NCI-H1930 (cell line): ENCODE measurements at places on chromosomes 3 and 15.

- DNase-seq, result no peak
These were observed 19.8 kb downstream of the NMNAT3 start for GRCh38 chr3:139657936-139658335.

DNA sequence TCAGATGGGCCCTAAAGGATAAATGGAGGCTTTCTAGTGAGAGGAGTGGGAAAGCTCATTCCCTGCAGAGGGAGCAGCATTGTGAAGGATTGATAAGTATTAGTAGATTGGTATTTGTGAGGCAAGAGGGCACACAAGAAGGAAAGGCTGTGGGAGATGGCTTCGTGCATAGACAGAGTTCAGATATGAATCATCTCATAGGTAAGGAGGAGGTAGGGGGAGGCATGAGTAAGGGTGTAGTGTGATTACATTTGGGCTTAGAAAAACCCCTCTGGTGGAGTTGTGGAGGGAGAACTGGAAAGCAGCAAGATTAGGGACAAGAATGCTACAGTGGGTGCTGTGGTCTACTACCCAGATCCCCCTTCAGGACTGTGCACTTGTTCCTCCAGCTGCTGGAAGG is 29.6 kb downstream of the ONECUT1 start:
- DNase-seq, result no peak

GRCh38 chr3:37694284-37694675 is 167.4 kb upstream of the CTDSPL start:
- no peak for DNase-seq

- no peak for DNase-seq
These were observed 64.5 kb downstream of the CDAN1 start for GRCh38 chr15:42672444-42672843.

DNA sequence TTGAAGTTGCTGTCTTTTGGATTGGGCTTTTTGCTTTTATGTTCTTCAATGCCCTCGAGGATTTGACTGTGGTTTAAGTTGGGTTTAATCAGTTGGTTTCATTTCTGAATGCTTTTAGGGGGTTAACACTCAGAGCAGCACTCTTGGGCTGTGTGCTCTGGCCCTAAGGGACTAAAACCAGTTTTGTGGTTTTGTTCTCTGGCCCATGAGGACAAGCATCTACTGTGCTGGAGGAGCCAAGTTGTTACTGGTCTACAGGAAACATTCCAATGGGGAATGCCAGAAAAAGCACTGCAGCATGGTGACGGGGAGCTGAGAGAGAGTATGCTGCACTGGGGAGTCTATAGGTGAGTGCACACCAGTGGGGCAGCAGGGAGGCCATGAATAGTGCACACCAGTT is 596.9 kb downstream of the ZBBX start:
- no peak for DNase-seq

DNA sequence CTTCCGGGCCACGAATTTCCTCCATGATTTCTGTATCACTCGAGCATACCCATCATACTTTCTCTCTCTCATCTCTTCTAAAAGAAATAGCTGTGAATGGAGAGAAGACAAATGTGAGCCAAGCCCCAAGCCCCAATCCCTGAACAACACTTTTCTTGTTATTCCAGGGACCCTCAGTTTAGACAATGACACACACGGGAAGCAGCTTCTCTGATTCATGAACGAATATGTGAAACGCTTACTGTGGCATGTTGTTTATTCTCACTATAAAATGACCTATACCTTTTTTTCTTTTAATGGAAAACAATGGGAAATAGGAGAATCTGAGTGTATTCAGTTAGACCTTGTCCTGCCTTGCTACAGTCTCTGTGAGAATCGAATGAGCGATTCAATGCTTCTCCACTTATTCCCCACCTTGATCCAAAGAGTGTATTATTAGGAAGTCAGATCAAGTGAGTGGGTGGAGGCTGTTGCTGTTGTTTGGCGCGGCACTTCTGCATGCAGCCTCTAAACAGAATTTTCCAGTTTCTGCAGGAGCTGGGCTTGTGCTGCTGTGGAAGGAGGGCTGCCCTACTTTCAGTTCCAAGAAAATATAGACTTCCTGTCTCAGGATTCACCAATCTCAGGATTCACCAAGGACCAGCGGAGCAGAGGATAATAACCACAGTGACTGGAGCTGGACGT is 32.4 kb upstream of the LDHAL6B start:
- DNase-seq, result no peak

GRCh38 chr3:12307136-12307535 is 18.3 kb downstream of the PPARG start:
- no peak for DNase-seq

- no peak for DNase-seq
These were observed 1021.0 kb downstream of the EPHA3 start for GRCh38 chr3:90128391-90128790.

DNA sequence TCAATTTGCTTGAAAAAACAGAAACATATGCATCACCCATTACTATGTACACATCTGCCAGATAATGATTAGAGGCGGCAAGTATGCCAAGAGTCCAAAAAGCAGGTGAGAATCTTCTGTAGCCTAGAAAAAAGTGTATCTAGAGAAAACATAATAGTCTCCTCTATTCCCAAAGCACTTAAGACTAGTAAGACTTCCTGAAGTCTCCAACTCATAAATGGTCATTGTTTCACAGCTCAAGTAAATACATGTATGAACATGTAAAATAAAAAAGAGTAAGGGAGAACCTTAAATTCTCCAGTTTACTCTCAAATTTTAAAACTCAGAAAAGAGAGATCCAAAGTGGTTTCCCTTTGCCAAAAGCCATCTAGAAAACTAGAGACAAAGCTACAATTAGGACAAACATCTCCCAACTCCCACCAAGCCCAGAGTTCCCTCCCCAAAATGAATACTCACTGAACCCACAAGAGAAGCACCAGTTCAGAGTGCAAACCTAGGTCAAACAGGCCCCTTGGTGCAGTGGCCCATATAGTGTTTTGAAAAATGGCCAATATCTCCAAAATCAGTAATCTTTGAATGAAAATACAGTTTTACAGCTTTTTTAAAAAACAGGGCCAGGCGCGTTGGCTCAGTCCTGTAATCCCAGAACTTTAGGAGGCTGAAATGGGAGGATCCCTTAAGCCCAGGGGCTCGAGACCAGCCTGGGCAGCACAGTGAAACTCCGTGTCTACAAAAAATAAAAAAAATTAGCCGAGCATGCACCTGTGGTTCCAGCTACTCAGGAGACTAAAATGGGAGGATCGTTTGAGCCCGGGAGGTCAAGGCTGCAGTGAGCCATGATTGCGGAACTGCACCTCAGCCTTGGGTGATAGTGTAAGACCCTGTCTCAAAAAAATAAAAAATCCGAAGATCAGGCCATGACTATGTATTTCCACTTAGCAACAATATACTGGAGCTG is 11.0 kb upstream of the MAP4 start:
- no peak for DNase-seq

- no peak for DNase-seq
These were observed 9.2 kb upstream of the TMEM212 start for GRCh38 chr3:171833789-171834460.

DNA sequence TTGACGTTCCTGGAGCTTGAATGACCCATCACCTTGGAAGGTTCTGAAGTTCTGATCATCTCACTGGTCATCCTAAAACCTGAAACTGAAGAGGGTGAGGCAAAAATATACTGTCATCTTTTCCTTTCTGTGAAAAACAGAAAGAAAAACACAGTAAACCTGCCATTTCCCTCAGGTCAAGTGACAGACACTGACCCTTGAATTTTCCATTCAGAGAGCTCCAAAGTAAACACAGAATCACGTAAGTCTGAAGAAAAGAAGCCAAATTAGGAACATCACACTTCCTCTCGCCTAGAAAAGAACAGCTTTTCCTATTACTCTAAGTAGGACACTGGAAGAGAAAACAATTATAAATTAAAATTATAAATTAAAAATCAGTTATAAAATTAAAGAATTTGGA is 78.7 kb upstream of the TGFBR2 start:
- DNase-seq, result no peak

DNA sequence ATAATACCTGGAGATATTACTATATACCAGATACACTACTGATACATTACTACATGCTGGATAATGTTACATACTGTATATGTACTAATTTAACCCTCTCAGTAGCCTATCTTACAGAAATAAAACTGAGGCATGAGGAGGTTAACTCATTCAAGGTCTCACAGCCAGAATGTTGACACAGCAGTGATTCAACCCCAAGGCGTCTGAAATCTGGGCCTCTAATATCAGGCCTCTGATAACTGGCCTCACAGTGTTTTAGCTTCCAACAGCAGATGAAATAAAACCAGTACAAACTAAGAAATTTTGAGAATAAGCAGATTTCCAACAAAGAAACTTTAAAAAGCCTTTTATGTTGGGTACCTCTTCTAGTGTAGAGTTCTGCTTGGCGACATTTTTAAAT is 23.4 kb downstream of the DZIP1L start:
- DNase-seq, result no peak

DNA sequence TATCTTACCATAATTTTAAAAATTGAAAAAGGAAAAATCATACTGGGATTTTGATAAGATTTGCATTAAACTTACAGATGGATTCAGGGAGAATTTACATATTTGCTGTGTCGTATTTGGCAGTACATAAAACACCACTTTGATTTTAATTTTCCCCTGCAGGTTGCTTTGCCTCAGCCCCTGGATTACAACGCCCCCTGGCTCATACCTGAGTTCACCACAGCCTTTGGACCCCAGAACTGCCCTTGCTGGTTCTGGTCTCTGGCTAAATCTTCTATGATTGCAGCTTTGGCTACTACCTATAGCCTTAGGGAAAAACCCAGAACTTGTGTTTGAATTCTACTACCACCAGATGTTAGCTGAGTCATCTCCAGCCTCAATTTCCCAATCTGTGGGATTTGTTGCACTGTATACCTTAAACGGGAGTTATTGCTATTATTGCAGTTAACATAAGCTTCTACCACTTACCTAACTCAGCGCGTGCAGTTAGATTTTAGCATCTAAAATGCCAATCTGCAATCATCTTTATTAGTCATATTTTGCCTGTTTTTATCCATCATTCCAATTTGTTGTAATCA is 315.7 kb upstream of the GADL1 start:
- no peak for DNase-seq

- no peak for DNase-seq
These were observed 154.3 kb upstream of the TRIM42 start for GRCh38 chr3:140523600-140523999.

- no peak for DNase-seq
These were observed 61.7 kb downstream of the IL1RAP start for GRCh38 chr3:190575437-190576185.

GRCh38 chr15:47362118-47362905 is 355.0 kb upstream of the SEMA6D start:
- DNase-seq, result no peak

DNA sequence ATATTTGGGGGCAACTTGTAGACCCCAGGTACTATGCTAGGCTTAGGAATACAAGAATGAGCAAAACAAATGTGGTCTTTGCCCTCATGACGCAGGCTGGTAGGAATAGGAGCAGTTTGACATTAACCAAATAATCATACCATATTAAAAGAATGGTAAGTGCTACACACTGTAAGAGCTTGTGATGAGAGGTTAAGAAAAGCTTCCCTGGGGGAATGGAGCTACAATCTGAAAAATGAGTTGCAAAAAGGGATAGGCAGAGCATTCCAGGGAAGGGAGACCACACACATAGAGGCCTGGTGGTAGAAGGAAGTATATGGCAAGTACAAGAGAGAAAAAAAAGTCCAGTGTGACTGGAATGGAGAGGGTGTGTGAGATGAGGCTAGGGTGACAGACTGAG is 37.3 kb downstream of the TMOD3 start:
- no peak for DNase-seq

DNA sequence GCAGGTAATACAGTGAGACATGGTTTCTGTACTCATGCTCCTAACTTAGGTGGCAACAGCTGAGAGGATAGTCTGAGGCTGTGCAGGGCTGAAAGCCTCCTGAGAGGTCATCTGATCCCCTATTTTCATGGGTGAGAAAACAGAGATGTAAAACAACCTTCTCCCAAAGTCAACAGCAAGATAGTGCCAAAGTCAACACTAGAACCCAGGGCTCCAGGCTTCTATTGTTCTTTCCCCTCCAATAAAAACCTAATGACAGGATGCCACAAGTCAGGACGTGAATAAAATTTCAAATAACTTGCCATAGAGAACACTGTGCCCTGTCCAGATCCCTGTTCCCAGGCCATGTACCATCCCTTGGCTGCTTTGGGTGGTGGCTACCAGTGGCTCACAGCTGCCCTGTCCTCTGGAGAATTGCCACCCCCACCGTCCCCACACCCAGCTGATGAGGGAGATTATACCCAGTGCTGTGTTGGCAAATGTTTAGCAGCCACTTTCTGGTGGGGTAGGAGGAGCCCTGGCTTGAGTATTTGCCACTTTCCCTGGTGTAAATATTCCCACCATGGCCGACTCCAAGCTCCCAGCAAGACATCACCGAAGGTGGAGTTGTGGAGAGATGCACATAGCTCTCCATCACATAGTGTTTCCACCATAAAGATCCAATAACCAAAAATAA is 54.8 kb downstream of the SRGAP3 start:
- peak; percentile 44 for DNase-seq

DNA sequence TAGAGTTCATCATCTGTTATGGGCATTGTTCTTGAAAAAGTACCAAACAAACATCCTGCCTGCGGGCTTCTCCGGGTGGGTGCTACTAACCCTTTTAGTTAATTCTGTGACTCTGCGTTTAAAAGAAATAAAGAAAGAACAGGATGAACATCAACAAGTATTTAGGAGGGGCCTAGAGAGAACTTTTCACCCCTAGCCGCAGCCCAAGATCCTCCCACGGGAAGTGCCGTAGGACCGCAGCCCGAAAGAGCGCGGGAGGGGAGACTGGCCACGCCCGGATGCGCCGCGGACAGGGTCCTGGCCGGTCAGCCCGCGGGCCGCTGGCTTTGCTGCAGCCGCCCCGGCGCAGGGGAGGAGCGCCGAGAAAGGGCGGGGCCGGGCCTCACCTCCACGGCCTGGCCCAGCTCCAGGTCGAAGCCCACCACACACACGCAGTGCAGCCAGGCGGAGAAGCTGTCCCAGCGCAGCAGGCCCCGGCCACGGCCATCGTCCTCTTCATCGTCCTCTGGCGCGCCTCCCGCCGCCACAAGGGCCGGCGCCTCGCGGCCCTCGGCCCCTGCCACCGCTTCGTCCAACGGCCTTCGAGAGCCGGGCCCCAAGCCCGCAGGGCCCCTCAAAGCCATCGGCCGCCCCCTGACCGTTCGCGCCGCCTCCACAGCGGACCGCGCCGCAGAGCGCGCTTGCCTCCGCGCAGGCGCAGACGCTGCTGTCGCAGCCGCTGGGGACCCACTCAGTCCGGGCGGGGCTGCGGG is at the start of gene DENND6A:
DENND6A (minus strand) TSS at position 682 of the 752 bp plus-strand sequence; CDS start at position 623, 59 bp downstream.
- peak; percentile 84 for DNase-seq

DNA sequence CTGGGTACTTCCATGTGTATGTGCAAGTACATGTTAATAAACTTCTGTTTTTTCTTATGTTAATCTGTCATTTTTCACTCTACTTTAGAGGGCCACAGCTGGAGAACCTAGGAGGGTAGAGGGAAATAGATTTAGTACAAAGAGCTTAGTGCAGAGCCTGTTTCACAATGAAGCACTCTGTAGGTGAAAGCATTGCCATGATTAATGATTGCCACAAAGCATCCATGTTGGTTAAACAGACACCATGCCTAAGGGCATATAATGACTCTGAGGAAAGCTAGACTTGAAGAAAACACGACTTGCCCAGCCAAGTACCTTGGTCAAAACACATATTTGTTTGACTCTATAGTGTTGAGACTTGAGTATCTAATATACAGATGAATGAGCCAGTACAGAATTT is 338.4 kb downstream of the FHIT start:
- DNase-seq, result no peak
